ENCODE measurements at places on chromosomes 13 and 19.

GRCh38 chr19:10389863-10390262 is 9.5 kb upstream of the TYK2 start:
- DNase-seq = no peak

GRCh38 chr19:28425046-28425931 is 787.7 kb downstream of the UQCRFS1 start:
- no peak for DNase-seq

DNA sequence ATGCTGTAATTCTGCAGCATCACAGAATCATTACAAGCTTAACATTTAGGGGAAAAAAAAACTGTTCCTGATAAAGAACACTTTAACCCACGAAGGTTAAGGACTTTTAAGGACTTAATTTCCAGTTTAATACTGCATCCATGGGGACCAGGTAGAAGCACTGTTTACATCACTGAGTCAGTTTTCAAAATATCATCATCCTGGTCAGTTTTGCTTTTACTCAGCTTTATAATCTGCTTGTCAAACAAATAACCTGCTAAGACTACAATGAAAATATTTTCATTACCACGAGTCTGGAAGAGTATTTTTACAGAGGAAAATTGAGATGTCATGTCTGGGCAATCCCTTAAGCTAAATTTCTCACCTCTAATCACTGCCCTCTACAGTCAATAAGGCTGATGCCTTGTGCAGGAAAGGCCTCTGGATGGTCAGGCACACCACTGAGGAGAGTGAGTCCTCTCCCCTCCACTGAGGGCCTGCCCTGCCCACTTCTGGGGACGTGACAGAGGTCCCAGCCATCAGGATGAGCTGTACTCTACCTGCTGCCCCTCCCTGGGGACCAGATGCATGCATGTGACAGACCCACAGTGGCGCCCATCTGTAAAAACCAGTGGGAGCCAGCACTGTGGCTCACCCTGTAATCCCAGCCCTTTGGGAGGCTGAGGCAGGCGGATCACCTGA is 31.0 kb downstream of the FOXO1 start:
- no peak for DNase-seq

- no peak for DNase-seq
These were observed 177.1 kb downstream of the PCCA start for GRCh38 chr13:100266026-100266425.
